Mesenteric fat pad (tissue), 1 donor: ENCODE measurements at places on chromosomes 7 and 10.

GRCh38 chr10:75720157-75720556 lies 288.7 kb downstream of the LRMDA start:
- no peak for DNase-seq

DNA sequence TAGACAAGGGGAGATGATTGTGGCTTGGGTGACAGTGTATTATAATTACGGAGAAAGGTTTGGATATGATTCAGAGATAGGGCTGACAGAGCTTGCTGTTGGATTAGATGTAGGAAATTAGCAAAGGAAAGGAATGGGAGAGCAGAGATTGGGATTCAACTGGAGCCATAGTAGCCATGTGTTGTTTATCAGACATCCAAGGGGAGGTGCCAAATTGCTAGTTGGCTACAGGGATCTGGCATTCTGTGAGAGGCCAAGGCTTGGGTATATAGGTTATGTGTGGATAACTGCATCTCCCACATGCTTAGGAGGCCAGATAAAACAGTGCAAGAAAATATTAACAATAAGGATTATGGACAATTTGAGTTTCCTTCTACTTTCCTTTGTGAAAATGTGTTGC lies 34.9 kb downstream of the CSGALNACT2 start:
- no peak for DNase-seq

DNA sequence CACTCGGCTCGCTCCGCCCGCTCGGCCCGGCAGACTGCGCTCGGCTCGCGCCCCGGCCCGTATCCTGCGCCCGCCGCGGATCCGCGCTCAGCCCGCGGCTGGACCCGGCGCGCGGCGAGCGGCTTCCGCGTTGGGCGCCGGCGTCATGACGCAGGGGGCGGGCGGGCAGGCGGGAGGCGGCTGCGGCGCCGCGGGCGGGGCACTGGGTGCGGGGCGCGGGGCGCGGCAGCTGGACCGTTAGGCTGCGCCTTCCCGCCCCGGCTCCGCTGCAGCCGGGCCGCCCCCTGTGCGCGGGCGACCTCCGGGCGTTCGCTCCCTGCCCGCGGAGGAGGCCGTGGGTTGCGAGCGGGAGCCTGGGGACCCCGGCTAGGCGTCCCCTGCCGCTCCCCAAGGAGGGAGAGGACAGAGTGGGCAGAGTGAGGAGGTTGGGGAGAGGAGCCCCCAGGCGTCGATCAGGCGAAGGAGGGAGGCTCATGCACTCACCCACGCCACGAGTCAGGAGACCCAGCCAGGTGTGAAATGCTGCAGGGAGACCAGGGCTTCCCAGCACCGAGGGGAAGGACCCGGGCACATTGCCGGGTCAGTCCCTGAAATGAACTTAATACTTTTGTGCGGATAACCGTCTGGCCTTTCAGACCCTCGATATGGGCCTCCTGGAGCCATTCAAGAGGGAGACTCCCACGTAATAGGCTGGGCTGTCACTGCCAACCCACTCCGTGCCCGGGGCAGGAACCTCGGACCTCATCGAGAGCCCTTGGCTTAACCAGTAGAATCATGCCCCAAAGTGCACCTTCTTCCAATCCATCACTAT lies at the start of gene PIP4K2A:
Gene PIP4K2A, minus strand, starts transcription at position 100 of the 811 bp plus-strand sequence. CDS start 252 bp downstream, outside the sequence.
- peak; percentile 92 for DNase-seq

DNA sequence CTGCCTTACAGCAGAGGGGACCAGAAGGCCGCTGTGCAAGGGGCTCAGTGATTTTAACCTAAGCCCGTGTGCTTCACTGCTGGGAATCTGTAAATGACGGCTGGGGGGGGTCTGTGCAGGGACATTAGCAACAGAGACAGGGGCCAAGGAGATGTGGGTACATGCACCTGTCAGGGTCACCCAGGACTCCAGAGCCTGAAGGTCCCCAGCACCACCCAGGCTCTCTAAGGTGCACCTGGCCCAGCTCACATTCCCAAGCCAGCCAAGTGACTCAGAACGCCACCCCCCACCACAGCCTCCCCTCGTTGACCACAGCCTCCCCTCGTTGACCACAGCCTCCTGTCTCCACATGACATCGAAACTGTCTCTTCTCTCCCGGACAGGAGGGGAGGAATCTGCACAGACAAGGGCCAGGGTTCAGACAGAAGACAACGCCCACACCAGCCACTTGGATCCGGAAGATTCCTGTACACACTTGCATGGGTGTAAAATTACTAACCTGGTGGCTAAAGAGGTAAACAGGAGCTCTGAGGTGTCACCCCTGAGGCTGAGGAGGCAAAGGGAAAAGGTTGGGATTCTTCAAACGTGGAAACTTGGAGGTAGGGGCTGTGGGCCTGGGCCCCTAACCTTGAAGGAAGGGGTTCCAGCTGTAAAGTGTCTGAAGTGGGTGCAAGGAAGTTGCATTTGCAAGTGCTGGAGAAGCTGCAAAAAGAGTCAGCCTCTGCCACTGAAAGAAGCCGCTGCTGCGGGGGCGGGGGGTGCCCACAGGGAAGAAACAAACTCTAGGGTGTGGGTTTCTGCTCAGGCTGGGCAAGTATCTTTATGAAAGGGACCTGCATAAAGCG lies 27.0 kb downstream of the CALML3 start:
- DNase-seq = peak; percentile 37
